ENCODE measurements at places on chromosomes 1 and 21. TPM values are rescaled to one million over a fixed set of nuclear protein-coding genes. Genes with fewer than 3 reads are reported as not detected.

The OR2L5 gene
- not detected for total RNA-seq

GRCh38 chr1:32448773-32449456 lies 16.0 kb upstream of the ZBTB8B start:
- no peak for DNase-seq

The SPATA46 gene
- not detected for total RNA-seq

- DNase-seq: no peak
Measured at GRCh38 chr1:26391450-26391849, 18.9 kb upstream of the ZNF683 start.

DNA sequence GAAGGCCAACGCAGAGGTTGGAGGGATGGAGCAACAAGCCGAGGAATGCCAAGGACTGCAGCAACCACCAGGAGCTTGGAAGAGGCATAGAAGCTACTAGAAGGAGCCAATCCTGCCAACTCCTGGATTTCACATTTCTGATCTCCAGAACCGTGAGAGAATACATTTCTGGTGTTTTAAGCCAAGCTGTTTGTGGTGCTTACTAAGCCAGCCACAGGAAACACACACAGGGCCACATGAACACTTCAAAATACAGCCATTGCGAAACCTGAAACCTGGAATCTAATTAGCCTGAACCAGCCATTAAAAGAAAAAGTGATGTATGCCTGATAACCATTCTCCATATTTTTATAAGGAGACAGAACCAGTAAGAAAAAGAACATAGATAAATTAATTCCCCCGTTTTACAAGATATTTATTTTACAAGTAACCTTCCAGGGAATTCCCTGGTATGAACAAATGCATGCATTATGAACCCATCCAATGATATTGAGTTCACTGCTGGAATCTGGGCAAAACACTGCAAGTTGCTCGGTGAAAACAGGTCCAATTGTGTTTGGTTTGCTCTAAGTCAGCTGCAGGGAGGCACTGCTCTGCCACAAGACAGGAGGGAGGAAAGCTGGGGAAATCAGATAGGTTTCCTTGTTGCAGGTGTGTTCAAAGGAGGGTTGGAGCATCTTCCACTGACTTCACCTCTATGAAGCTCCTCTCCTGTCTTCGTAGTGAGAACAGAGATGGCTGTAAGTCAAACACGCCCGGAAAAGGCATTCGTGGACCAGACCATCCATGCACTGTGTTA lies 70.2 kb downstream of the ETS2 start:
- DNase-seq: no peak

DNA sequence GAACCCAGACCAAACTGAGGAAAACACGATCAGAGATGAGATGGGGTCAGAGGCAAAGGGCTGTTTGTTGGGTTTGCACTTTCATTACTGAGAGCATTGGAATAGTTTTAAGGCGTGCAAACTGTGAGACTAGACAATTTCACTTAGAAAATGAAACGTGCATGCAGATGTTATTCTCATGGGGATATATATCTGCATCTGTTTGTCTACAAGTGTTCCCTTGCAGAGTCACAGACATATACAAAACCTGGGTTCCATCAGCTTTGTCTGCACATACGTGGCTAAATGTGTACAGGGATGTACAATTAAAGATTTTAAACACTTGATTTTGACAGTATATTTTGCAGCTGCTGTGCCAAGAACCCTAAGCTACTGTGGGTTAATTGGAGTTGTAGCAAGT lies 355.4 kb downstream of the KIF26B start:
- DNase-seq: no peak

The STYXL2 gene
- 0.86 TPM for total RNA-seq

The SNX7 gene
- total RNA-seq: 44.7 TPM

The ATAD3C gene
- total RNA-seq: 0.44 TPM

The BRDT gene
- not detected for total RNA-seq

The OR10J1 gene
- not detected for total RNA-seq

The PODN gene
- total RNA-seq: 6.5 TPM

DNA sequence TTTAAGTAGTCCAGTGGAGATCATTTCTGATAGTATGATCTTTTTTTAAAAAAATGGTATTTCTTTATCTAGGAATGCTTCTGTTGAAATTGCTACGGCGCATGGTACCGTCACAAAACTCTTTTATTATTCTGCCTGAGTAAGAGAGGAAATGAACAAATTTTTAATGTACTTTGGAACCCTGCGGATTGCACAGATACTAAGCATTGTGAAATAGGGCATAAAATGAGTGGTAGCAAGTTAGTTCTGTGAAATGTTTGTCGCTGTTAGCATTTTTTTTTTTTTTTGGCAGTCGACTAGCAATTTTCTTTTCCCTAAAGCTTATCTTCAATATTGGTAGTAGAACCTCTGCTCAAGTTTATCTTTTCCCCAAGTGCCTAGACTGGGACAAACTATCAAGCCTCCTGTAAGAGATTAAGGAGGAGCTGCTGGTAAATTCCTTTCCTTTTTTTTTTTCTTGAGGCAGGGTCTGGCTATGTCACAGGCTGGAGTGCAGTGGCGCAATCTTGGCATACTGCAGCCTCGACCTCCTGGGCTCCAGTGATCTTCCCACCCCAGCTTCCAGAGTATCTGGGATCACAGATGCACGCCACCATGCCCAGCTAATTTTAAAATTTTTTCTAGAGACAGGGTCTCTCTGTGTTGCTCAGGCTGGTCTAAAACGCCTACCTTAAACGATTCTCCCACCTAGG lies 2.2 kb downstream of the ITSN1 start:
- no peak for DNase-seq

The RAVER2 gene
- 7.3 TPM for total RNA-seq

The IL20 gene
- total RNA-seq: not detected

DNA sequence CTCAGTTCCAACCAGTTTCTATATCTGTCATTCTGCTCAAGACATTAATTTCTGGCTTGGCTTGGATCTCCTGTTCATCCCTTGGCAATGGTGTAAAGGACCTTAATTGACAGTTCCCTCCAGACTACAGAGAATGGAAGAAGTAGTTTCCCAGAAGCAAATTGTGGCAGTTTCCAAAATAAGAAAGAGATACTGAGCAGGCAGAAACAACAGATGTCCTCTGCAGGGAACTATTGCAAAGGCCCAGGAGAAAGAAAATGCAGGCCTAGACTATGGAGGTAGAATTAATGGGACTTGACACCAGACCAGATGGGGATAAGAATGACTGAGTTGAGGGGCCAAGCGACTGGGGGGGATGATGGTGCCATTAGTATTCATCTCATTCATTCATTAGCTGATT lies 6.1 kb upstream of the AK2 start:
- no peak for DNase-seq

The MCOLN3 gene
- total RNA-seq: 0.34 TPM

- DNase-seq: no peak
Measured at GRCh38 chr1:21668232-21668950, 766 bp downstream of the RAP1GAP start.

DNA sequence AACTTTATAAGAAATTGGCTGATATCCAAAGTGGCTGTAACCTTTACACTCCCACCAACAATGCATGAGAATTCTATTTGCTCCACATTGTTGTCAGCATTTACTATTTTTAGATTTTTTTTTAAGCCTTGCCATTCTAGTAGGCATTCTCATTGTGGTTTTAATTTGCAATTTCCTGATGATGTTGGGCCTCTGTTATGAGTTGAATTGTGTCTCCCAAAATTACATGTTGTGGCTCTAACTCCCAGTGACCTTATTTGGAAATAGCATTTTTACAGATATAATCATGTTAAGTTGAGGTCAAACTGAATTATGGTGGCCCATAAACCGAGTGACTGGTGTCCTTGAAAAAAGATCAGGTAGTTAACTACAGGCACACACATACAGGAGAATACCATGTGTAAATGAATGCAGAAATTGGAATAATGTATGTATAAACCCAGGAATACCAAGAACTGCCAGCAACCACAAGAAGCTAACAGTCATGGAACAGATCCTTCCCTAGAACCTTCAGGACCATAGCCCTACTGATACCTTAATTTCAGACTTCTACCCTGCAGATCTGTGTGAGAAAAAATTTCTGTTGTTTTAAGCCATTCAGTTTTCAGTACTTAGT lies 348.8 kb upstream of the DAB1 start:
- DNase-seq: no peak

The INSRR gene
- total RNA-seq: 0.08 TPM

DNA sequence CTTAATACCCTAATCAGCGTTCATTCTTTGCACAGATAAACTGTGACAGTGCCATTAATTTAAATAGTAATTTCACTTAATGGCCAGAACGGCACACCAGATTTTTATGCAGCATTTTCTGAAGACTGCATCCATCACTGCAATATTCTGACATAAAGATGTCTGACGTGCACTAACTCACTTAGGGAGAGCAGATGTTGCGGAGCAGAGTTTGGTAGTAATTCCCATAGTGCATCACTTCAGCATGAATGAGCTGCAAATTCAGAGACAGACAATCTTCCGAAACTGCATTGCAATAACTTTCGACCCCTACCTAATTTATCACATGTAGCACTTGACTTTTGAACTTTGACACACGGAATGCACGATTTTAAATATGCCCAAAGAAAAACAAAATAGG lies 225.3 kb downstream of the KCTD3 start:
- no peak for DNase-seq

GRCh38 chr1:94599095-94599813 lies 57.7 kb upstream of the F3 start:
- peak; percentile 69 for DNase-seq

DNA sequence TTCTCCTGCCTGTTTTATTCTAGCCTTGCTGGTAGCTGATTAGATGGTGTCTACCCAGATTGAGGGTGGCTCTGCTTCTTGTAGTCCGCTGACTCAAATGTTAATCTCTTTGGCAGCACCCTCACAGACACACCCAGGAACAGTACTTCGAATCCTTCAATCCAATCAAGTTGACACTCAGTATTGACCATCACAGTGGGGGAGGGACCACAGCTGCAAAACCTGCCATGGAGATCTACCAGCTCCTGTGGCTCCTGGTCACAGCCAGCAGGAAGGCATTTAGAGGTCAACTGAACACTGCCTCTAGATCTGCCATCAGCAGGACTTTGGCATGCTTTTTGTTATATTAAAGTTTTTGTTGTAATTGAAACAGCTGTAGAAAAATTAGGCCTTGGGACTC lies 146.9 kb downstream of the RWDD3 start:
- DNase-seq: no peak

GRCh38 chr1:159860456-159860855 lies 2.0 kb downstream of the VSIG8 start:
- DNase-seq: no peak

GRCh38 chr1:186782791-186783190 lies 46.0 kb upstream of the PLA2G4A start:
- DNase-seq: no peak

GRCh38 chr21:15171546-15171945 lies 106.7 kb upstream of the NRIP1 start:
- DNase-seq: no peak

DNA sequence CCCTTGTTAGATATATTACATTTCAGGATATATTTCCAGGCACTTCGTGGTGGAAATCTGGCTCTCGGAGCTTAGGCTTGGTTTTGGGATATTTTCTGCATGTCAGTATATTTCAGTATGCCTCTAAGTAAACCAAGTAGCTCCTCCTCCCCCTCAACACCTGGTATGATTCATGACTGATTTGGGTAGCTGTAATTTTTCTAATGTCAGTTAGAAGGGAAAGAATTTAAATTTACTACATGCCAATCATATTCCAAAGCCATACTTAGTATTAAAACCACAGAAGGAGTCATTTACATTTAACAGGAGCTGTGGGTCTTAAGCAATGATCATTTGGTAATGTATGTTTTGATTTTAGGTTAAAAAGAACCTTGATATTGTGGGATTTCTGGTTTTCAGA lies 40.6 kb downstream of the ST6GALNAC3 start:
- no peak for DNase-seq

- DNase-seq: no peak
Measured at GRCh38 chr1:8899046-8899445, 20.6 kb upstream of the ENO1 start.

The AMY1B gene
- not detected for total RNA-seq

- DNase-seq: no peak
Measured at GRCh38 chr21:43571976-43572375, 87.3 kb downstream of the HSF2BP start.

- DNase-seq: no peak
Measured at GRCh38 chr1:12327566-12327965, 97.7 kb downstream of the VPS13D start.

DNA sequence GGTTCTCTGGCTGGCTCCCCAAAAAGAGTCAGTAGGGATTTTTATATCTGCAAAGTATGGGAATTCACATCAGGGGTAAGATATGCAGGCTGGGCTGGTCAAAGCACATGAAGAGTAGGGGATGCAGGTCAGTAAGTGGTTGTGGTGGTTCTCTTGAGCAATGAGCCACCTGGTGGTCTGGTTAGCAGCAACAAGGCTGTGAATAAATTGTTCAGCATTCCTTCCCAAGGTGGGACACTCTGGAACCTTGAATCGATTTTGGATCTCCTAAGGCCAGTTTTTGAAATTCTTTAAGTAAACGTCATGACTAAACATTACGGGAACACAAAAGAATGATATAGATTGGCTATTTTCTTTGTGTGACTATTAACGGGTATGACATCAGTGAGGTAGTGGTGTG lies 563.0 kb upstream of the NEGR1 start:
- DNase-seq: no peak

The PPP1R12B gene
- total RNA-seq: 13.2 TPM

GRCh38 chr1:74534241-74534640 lies 21.8 kb upstream of the LRRC53 start:
- DNase-seq: no peak

The PRELP gene
- 0.94 TPM for total RNA-seq

DNA sequence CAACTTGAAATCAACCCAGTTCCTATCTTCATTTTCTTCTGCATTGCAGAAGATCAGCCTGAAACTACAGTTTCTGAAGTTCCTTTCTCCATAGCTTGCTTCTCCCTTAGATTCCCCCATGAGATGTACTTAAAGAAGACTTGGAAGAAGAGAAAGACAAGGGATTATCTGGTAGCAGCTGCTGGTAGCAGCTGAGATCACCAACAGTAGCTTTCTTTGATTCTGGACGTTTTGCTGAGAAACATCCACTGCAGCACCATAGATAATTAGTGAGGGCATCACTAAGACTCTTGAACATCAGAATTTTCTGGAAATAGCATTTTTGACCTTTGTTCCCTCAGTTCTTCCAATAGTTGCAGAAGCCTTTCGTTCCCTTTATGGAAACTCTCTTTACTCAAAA lies 465 bp upstream of the CFHR3 start:
- no peak for DNase-seq

DNA sequence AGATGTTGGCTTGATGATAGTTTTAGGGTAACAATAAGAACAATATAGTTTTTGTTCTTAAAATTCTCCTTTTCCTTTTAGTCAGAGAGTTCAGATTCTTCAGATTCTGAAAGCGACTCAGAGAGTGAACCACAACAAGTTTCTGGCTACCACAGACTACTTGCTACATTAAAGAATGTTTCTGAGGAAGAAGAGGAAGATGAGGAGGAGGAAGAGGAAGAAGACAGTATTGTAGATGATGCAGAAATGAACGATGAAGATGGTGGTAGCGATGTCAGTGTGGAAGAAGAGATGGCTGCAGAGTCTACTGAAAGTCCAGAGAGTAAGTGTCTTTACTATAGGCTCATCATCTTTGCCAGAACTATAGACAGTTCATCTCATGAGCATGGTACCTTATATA lies 3.0 kb downstream of the UTP25 start:
- DNase-seq: no peak

- DNase-seq: peak; percentile 72
Measured at GRCh38 chr1:109824349-109825115, 60.8 kb upstream of the EPS8L3 start.

Data from osteocyte (in vitro differentiated cells).